Panc1 (cell line): ENCODE measurements at places on chromosomes 7 and 10. TPM values are rescaled to one million over a fixed set of nuclear protein-coding genes. Genes with fewer than 3 reads are reported as not detected.

DNA sequence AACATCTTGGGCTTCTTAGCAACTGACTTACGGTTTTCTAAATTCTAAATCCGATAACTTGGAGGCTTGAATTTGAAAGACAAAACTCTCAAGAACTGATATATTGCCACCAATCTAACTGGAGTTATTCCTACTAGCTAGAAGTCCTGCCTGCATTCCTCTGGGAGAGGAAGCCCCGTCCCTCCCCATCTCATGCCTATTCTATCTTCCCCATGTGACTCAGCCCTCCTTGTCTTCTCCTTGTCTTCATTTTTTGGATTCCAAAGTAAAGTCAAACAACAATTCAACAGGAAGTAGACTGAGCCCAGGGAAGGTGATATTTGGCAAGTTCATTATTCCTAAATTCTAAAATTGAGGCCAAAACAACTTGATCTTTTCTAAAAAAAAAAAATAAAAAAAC lies 587.7 kb downstream of the KCNMA1 start:
- H3K36me3 ChIP-seq, result no peaks in the 10 kb centered on the region
- no peak overlapping the region for H3K27ac ChIP-seq
- H3K4me1 ChIP-seq, result no peaks in the 10 kb centered on the region
- no peaks in the 10 kb centered on the region for H3K27me3 ChIP-seq
- DNase-seq, result no peak
- no peak overlapping the region for H3K4me3 ChIP-seq

The HMX2 gene
- 2.7 TPM for total RNA-seq

- no peak overlapping the region for H3K4me3 ChIP-seq
- no peak for DNase-seq
- peaks cover 26% of the 10 kb centered on the region for H3K27me3 ChIP-seq
- H3K4me1 ChIP-seq, result peaks cover 3% of the 10 kb centered on the region
- H3K36me3 ChIP-seq, result no peaks in the 10 kb centered on the region
Observed at GRCh38 chr7:128137181-128137580, 103.9 kb upstream of the LEP start.

DNA sequence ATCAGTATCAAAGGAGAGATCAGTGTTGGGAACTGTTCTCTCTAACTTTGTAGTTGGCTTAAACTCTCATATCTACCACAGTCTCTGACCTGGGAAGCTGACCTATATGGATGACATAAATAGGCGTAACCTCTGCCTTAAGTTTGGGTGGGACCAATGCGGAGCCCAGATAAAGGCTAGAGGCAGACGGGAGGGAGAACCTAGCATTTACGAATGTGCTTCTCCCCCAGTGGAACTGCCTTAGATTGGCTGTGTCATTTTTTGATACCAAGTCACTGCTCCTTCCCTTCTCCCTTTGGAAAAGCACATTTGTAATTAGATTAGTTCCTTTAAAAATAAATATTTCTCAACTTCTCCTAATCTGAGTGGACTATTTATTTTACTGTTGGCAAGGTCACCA lies 23.7 kb upstream of the LRRN3 start:
- no peak overlapping the region for H3K4me3 ChIP-seq
- H3K27ac ChIP-seq, result no peak overlapping the region

DNA sequence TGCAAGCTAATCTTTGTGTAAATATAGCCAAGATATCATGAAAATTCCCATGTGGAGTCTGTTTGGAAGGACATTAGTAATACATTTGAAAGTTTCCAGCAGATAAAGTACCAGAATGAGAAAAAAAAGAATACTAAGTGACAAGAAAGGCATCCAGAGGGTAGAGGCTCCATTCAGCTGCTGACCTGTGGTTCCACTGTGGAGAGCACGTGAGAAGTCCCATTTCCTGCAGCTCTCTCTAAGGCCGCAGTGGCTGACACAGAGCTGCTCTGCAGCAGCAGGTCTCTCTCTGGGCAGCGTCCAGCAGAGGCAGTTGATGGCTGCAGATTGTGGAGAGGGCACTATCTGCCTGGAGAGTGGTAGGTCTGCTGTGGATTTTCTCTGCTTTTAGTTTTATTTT lies 100.1 kb upstream of the TMEM72 start:
- no peak overlapping the region for H3K4me3 ChIP-seq
- peaks cover 17% of the 10 kb centered on the region for H3K27me3 ChIP-seq
- H3K36me3 ChIP-seq, result no peaks in the 10 kb centered on the region
- no peak overlapping the region for H3K27ac ChIP-seq
- DNase-seq, result no peak

The SFRP5 gene
- total RNA-seq, result 0.64 TPM

- no peaks in the 10 kb centered on the region for H3K36me3 ChIP-seq
- no peak for DNase-seq
- peaks cover 61% of the 10 kb centered on the region for H3K4me1 ChIP-seq
- peak overlapping the region; percentile 85 for H3K27ac ChIP-seq
- no peaks in the 10 kb centered on the region for H3K27me3 ChIP-seq
Observed at GRCh38 chr10:63703113-63703670, 182.0 kb downstream of the REEP3 start.

GRCh38 chr10:31253237-31253636 lies 65.8 kb upstream of the ZEB1 start:
- no peak for DNase-seq
- H3K4me1 ChIP-seq, result no peaks in the 10 kb centered on the region
- no peaks in the 10 kb centered on the region for H3K36me3 ChIP-seq
- H3K27ac ChIP-seq, result no peak overlapping the region
- no peaks in the 10 kb centered on the region for H3K27me3 ChIP-seq

The LBX1 gene
- 0.15 TPM for total RNA-seq

DNA sequence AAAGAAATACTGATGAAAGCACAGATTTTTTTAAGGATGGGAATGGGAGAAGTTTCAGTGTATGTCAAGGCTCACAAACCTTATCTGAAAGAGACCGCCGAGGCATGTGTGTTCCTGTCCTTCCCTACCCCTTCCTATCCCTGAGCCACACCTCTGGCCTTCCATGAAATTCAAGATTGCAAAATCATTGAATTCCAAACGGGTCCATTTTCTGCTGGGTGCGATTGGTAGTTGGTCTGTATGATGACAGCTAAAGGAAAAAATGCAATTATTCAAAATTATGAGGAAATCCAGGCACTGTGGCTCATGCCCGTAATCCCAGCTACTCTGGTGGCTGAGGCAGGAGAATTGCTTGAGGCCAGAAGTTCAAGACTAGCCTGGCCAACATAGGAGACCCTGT lies 170.1 kb downstream of the ARHGAP12 start:
- H3K36me3 ChIP-seq, result no peaks in the 10 kb centered on the region
- DNase-seq, result no peak
- no peak overlapping the region for H3K4me3 ChIP-seq
- H3K27me3 ChIP-seq, result no peaks in the 10 kb centered on the region
- peaks cover 51% of the 10 kb centered on the region for H3K4me1 ChIP-seq
- H3K27ac ChIP-seq, result peak overlapping the region; percentile 93

The OR2A5 gene
- total RNA-seq, result not detected

DNA sequence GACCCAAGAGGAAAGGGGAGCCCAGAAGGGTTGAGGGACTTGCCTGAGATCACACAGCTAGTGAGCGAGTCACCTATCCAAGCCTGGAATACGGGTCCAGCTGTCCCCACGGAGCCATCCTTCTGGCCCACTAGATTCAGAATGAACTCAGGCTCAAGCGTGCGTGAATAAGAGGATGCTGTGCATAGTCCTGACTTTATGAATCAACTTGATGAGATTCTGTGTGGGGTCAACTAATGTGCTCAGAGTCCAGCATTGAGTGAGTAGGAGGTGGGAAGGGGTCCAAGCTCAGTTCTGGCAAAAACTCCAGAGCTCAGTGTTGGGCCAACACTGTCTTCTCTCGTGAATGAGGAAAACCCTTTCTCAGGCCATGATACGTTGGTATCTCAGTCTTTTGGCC lies 41.4 kb downstream of the CAMK1D start:
- no peak overlapping the region for H3K27ac ChIP-seq
- H3K27me3 ChIP-seq, result no peaks in the 10 kb centered on the region
- no peaks in the 10 kb centered on the region for H3K4me1 ChIP-seq
- H3K4me3 ChIP-seq, result no peak overlapping the region
- no peak for DNase-seq

The ARL4A gene
- total RNA-seq, result 37.4 TPM

DNA sequence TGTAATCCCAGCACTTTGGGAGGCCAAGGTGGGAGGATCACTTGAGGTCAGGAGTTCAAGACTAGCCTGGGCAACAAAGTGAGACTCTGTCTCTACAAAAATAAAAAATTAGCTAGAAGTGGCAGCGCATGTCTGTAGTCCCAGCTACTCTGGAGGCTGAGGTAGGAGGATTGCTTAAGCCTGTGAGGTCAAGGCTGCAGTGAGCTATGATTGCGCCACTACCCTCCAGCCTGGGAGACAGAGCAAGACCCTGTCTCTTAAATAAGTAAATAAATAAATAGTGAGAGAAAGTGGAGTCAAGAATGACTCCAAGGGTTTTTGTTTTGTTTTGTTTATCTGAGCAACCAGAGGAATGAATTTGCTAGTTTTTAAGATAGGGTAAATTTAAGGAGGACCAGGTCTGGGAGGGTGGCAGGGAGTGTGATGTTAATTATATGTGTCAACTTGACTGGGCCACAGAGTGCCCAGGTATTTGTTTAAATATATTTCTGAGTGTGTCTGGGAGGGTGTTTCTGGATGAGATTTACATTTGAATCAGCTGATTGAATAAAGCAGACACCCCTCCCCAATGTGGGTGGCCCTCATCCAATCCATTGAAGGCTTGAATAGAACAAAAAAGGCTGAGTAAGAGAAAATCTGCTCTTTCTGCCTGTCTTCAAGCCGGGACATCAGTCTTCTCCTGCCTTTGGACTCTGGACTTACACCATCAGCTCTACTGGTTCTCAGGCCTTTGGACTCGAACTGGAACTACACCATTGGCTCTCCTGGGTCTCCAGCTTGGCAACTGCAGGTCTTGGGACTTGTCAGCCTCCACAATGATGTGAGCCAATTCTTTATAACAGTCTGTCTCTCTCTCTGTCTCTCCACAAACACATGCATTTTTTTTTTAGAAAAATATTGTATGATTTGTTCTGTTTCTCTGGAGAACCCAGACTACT lies 23.5 kb downstream of the IMPDH1 start:
- 0 out of 2 replicates have a peak, but pooled peaks cover 5% of the 10 kb centered on the region for H3K4me1 ChIP-seq
- H3K36me3 ChIP-seq, result no peaks in the 10 kb centered on the region
- H3K4me3 ChIP-seq, result no peak overlapping the region
- no peak for DNase-seq
- H3K27me3 ChIP-seq, result no peaks in the 10 kb centered on the region
- H3K27ac ChIP-seq, result no peak overlapping the region

GRCh38 chr7:92615861-92616260 lies 25.7 kb upstream of the FAM133B start:
- H3K27ac ChIP-seq, result no peak overlapping the region
- H3K4me3 ChIP-seq, result no peak overlapping the region
- DNase-seq, result no peak
- H3K27me3 ChIP-seq, result no peaks in the 10 kb centered on the region
- H3K36me3 ChIP-seq, result peaks cover 10% of the 10 kb centered on the region

- H3K4me3 ChIP-seq, result no peak overlapping the region
- DNase-seq, result no peak
- H3K4me1 ChIP-seq, result no peaks in the 10 kb centered on the region
- H3K36me3 ChIP-seq, result no peaks in the 10 kb centered on the region
Observed at GRCh38 chr7:29139796-29140195, 6.5 kb downstream of the CPVL start.

DNA sequence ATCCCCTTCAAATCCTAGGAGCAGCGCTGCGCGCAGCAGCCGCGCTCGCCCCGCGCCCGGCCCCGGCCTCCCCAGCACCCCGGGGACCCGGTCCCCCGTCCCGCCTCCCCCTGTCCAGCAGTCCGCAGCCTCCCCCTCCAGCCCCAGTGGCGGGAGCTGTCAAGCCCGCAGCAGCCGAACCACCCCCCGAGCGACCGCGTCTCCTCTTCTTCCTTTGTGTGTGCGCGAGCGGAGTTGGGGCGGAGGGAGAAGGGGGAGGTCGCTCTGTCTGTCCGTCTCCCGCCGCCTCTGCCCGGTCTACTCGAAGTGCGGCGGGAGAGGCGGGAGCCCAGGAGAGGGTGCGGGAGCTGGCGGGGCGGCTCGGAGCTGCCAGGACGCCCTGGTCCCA lies 375 bp upstream of the CHN2 start:
- no peaks in the 10 kb centered on the region for H3K4me1 ChIP-seq
- no peak overlapping the region for H3K27ac ChIP-seq
- peaks cover 67% of the 10 kb centered on the region for H3K27me3 ChIP-seq
- peak overlapping the region; percentile 43 for H3K4me3 ChIP-seq
- H3K36me3 ChIP-seq, result no peaks in the 10 kb centered on the region
- no peak for DNase-seq

DNA sequence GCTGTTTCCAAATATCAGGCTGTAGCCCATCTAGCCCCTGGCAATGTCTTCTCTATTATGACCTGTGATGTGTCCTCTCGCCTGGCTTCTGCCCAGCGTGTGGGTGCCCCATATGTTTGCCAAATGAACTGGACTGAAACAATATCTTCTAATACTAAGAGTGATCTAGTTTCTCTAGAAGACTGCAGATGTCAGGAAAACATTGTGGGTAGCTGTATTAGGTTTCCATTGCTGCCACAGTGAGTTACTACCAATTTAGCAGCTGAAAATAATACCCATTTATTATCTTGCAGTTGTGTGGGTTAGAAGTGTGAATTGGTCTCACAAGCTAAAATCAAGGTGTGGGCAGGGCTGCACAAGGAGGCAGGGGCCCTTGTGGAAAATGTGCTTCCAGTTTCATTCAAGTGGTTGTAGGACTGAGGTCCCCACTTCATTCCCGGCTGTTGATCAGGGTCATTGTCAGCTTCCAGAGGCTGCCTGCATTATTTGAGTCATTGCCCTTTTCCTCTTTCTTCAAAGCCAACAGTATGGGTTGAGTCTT lies 202.8 kb upstream of the BMPER start:
- no peak overlapping the region for H3K27ac ChIP-seq
- no peaks in the 10 kb centered on the region for H3K27me3 ChIP-seq
- no peaks in the 10 kb centered on the region for H3K4me1 ChIP-seq
- no peak overlapping the region for H3K4me3 ChIP-seq
- DNase-seq, result no peak
